ENCODE measurements at places on chromosomes 7 and 10.

- no peak for DNase-seq
These were observed 114.0 kb upstream of the CNTNAP2 start for GRCh38 chr7:146002431-146003078.

- DNase-seq: no peak
These were observed 245.0 kb upstream of the NPY start for GRCh38 chr7:24038993-24039392.

GRCh38 chr10:58574058-58574457 lies 61.4 kb downstream of the BICC1 start:
- no peak for DNase-seq

GRCh38 chr10:24674892-24675632 lies 48.6 kb downstream of the ARHGAP21 start:
- DNase-seq: no peak

- no peak for DNase-seq
These were observed 428.6 kb downstream of the TCERG1L start for GRCh38 chr10:130882906-130883305.

DNA sequence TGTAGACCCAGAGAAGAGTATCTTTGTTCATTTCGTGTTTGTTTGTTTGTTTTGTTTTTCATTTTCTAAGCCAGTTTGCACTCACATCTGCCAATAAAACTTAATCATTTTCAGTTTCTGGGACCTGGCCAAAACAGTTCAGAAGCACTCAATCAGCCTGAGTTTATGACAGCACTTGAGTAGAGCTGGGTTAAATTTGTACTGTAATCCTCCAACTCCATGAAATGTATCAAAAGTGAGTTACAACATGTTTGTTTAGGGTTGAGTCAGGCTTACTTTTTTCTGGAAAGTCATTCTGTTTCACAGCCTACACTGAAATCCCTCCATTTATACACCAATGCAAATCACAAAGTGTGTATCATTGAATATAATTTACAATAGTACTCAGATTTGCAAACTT lies 91.9 kb downstream of the ZWINT start:
- no peak for DNase-seq

DNA sequence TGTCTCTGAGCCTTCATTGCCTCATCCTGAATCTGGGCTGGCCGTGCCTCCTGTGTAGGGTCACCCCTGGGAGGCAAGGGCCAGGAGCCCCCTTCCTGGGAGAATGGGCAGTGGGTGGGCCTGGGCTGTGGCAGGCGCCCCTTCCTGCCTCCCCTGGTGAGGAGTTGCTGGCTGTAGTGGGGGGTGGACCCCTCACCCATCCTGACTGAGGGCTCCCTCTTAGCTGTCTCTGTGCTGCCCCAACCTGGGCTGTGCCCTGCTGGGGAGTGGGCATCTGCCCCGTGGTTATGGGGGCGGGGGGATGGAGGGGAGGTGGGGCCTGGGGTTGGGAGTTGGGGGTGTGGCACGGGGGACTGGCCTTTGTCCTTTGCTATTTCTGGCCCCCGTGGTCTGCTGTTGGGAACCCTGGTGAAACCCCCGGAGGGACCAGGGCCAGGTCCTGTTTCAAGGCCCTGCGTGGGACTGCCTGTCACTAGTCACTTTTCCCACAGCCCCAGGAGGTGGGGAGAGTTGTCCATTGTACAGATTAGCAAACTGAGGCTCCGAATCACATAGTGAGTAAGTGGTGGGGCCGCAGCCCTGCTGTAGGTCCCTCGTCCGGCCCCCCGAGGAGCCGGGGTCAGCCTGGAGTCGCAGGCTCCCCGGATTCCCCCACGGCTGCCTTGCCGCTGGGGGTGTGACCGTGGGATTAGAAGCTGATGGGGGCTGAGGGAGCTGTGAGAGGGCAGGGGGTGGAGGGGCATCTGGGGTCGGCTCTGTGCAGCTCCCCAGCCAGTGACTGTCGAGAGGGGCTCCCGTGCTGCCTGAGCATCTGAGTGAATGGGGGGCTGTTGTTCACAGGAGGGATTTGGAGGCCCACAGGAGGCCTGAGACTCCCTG lies 2.7 kb downstream of the TTYH3 start:
- peak; percentile 37 for DNase-seq

DNA sequence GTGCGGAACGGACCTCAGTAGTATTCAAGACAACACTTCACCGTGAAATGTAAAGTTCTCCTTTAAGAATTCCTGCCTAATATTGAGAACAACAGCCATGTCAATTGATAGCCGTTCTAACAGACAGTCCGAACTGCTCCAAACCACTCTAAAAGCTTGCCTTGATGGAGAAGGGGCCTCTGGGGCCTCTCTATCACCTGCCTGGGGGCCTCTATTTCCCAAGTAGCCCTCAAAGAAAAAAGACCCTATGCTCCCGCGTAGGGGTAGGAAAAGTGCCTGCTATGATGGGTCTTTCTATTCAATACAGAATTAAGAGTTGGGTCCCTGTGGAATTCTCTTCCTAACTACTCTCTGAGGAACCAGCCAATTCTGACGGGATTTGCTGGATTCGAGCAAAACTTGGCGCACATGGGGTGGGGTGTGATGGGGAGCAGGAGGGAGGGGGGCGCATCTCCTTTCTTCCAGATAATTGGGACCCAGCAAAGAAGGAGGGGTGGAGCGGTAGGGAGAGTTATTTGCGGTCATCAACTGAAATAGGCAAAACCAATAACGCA lies 8.3 kb upstream of the DLX6 start:
- DNase-seq: no peak

DNA sequence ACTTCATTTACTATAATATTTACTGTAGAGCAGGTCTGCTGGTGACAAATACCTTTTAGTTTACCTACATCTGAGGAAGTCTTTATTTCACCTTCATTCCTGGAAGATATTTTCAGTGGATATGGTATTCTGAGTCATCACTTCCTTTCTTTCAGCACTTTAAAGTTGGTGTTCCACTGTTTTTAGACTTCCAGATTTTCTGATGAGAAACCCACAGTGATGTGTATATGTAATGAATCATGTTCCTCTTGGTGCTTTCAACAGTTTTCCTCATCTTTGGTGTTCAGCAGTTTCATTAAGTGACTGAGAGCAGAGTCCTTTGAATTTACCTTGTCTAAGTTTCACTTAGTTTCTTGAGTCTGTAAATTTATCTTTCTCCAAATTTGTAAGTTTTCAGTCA lies 36.4 kb downstream of the COPG2 start:
- no peak for DNase-seq

- DNase-seq: no peak
These were observed 112.0 kb downstream of the GRK5 start for GRCh38 chr10:119319161-119319919.

DNA sequence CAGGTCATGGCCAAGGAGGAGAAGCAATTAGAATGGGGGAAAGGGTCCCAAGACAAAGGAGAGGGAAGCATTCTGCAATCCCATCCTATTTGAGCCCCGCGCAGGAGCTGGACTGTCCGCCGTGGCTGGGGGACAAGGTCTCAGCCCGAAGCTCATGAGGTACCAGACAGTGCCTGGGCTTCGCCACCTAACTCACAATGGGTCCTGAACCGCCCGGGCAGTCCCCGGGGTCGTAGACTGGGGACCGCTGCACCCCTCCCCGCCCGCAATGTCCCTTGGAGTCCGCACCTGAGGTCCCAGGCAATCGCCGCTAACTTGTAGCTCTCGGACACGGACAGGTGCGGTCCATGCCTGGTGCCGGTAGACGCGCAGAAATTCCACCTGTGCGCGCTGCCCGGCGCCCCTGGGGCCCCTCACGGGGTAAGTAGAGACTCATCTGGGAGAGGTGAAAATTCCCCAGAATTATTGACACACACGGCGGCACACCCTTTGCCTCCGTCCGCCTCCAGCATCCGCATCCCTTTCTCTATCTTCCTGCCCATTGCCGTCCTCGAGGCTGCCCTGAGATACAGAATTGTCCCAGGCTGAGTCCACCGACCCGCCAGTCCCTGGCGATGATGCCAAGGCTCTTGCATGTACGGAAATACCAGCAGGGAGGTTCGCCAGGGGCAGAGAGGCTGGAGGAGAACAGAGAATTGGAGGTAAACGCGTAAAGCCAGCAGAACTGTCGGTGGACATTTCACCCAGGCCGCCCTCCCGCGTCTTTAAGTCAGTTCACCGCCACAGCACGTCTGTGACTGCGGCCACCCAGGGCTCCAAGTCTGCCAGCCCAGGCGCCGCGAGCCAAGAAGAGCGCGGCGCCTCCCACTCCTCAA lies 1.8 kb downstream of the CHRM2 start:
- DNase-seq: no peak

DNA sequence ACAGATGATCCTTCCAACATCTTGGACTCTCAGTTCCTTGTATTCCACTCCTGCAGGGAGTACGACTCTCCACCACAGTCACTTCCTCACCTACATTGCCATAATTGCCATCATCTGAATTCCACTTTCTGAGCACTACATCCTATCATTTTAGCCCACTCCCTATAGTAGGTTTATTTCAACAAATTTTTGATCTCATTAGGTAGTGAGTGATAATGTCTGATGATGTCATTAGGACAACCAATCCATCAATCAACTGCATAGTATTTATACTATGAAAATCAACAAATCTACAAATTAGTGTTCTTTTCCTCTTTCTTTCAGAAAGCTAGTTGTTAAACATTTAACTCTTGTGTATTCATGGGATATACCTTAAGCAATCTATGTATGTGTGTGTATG lies 13.7 kb upstream of the TRA2A start:
- no peak for DNase-seq

- DNase-seq: no peak
These were observed 102.2 kb downstream of the RNF216 start for GRCh38 chr7:5679048-5679812.

DNA sequence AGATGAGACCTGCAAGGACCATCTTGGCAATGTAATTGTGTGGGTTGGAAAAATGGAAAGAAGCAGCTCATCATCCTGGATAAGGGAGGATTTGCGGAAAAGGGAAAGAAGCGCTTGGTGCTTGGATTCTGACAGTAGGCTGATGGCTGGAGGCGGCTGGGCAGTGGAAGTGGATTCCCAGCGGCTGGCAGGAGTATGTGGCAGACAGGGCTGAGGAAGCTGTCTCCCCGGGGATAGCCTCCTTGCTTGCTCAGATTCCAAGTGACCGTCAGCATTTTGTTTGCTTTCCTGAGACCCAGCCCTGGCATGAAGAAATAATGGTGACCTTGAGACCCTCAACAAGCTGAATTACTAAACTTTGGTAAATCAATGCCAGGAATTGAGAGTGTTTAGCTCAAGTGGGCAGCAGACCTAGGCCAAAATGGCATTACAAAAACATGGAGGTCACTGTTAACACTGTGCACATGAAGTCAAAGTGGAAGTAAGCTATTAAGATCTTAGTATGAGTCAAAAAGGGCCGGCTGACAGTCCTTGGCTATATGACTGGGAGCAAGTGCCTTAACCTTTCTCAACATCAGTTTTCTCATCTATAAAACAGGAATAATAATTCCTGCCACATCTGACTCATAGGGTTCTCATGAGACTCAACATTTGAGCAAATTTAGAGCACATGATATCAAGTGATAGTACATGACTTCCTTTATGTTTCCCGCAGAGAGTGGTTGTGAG lies 21.3 kb downstream of the SLC25A28 start:
- DNase-seq: peak; percentile 86

DNA sequence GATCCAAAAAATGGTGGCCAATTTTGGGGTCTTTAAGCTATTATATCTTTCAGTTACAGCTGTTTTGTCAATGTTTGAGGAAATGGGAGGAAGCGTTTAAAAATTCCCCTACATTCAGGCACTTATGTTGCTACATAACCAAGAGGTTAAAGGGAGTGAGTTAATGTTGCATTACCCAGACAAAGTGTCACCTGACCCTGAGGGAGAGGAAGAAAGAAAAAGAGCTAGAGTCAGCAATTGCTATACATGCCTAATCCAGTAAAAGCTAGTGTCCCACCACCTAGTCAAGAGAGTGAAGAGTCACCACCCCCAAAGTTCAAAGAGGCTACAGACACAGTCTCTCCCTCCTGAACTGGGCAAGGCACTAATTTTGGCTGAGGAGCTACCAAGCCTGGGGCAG lies 69.5 kb upstream of the ZNF92 start:
- no peak for DNase-seq

- no peak for DNase-seq
These were observed 28.0 kb upstream of the RSU1 start for GRCh38 chr10:16845248-16845647.

DNA sequence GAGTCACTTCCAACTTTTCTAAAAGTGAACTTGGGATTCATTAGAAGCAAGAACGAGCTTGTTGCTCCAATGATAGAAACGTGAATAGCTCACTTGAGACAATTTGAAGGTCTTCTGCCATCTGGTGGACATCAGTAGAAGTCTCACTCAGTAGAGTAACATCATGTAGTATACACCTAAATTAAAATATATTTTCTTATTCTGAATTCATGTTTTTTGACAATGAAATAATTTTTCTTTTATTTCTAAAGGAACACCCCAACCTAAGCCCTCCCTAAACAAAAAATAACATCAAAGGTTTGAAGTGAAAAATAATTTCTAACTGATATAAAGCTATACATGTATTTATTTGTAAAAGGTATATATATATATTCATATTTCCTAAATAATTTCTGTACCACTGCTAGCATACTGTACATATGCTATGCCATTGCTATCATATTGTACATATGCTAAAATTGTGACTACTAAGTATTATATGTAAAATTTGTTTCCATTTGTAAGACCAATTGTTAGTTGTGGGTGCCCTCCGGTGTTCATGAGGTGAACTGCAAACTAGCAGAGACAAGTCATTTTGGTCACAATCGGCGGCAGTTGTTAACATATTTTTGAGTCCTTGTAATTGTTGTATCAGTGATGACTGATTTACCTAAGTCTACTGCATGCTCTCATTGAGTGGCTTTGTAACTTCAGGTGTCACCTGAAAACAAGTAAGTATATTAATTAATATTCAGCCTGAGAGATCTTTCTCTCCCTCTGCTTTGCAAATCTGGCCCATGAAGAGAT lies 121.9 kb downstream of the PTPRZ1 start:
- peak; percentile 65 for DNase-seq

GRCh38 chr7:122901250-122901649 lies 15.0 kb upstream of the CADPS2 start:
- no peak for DNase-seq

DNA sequence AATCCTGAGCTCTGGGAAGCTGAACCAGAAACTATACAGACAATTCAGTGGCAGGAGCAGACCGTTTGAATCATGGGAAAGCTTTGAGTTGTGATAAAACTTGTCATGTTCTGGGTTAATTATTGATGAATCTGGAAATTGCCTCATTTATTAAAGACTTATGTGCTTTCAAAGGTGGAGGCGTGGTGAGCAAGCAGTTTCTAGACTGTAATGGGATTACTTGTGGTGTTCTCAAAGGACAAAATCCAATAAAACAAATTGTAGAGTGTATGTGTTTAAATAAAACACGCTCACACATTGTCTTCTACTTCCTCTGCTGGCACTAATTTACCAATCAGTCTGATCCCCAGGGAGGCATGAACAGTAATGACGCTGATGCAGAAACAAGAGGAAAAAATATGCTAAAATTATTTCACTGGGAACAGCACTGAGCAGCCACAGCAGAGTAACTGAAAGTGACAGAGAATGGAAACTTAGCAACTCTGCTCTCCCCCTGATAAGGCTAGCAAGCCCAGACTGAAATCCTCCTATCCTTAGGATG lies 25.1 kb downstream of the PARD3 start:
- DNase-seq: no peak

- no peak for DNase-seq
These were observed 541.9 kb upstream of the CELF2 start for GRCh38 chr10:10475812-10476211.
